Neuronal stem cell (in vitro differentiated cells): ENCODE measurements at places on chromosomes 1 and 21.
A peak's percentile ranks its signal among the peaks of the same experiment; 100 is the strongest.

DNA sequence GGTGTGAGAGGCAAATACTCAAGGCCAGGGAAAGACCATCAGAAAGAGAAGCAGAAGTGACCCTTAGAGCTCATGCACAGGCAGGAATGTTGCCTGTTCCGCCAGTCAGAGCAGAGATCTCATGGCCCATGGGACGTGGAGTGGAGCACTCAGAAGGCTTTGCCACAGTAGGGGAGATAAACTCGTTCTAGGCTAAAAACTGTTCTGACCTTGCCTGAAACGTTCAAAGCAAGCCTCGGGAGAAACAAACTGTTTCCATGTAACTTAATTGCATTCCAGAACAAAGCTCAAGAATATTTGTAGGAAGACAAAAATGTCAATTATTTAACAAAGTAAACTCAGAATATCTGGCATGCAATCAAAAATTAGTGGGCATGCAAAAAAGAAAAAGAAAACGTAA is 20.7 kb upstream of the SLC19A1 start:
- no peak for DNase-seq

DNA sequence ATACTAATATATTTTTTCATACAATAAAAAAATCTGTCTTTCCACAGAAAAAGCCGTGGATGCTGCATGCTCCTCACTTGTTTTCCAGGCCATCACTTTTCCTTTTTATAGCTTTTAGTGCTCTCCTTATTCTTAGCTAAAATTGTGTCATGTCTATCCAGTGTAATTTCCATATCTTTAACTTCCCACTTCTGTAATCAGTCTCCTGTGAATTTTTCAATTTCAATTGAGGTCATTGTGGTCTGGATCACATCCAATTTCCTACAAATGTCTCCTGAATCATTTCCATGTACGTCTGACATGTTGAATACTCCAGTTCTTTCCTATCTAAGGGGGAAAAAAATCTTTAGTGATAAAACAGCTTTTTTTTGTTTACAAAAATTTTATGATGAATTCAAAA is 838.2 kb upstream of the B3GALT2 start:
- DNase-seq, result no peak

DNA sequence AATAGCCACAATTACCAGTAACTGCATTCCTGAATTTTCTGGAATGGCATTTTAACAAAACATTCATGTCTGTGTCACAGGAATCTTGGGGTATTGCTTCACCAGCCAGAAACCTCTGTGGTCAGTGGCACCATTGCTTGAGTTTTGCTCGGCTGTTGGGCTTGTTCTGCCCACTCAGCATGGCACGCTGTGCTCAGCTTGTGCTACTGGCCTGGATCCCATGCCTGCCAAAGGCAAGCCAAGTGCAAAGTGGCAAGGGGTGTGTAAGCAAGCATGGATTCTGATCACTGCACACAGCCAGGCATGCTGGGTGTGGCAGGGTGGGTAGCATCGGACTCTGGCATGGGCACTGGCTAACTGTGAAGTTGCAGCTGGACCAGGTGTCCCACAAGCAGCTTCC is 1150.9 kb downstream of the MRPL39 start:
- DNase-seq, result no peak

DNA sequence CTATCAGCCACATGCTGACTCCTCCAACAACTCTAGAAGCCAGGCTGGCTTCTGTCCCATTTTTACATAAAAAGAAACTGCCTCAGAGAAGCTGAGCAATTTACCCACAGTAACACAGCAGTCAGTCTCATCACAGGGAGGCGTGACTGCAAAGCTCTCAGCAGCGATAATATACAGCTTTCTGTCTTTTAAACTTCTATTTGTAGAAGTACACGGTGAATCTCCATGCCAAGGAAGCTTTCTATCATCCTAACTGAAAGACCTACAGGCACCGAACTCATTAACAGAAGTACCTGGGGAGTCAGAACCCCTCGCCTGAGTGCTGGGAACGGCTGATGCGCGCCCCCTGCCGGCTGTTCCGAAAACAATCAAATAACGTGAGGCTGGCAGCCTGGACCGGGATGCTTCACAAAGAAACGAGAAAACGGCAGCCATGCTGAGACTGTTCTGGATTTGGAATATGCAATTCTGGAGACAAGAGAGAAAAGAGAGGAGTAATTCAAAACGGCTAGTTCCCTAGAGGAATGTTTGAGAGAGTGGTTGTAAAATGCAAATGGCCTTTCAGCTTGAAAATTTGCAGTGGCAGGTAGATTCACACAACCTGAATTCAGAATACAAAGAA is 43.5 kb upstream of the RAB4A start:
- DNase-seq, result peak; percentile 72

DNA sequence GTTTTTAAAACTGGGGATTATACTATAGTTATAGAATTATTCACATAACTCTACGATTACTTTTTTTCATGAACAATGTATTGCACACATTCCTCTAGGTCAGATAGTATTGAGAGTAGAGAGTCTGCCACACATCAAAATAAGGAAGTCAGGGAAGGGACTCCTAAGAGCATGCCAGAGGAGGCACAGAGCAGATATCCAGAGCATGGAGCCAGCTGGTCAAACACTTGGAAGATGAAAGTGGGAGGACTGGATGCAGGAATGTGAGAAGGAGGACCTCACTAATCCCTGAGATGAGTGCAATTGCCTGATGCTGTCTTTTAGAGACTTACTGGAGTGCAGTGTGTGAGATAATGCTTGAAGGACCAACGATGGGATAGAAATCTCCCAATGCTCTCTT is 9.6 kb upstream of the RFX5 start:
- no peak for DNase-seq

- DNase-seq, result no peak
Measured at GRCh38 chr1:234691567-234691966, 81.6 kb upstream of the IRF2BP2 start.

DNA sequence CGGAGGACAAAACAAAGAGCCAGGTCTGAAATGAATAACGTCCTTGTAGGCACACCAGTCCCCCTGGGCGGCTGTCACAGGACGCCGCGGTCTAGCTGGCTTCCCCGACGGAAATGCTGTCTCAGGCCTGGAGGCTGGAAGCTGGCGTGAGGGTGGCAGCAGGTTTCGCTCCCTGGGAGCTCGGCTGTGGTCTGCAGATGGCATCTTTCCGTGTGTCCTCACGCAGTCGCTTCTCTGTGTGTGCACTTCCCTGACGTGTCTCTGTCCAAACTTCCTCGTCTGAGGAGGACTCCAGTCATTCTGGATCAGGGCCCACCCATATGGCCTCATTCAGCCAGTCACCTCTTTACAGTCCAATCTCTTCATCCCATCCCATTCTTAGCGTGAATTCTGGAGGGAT is 14.2 kb downstream of the TNFRSF14 start:
- DNase-seq, result no peak

- no peak for DNase-seq
Measured at GRCh38 chr1:36763771-36764170, 270.5 kb downstream of the GRIK3 start.

DNA sequence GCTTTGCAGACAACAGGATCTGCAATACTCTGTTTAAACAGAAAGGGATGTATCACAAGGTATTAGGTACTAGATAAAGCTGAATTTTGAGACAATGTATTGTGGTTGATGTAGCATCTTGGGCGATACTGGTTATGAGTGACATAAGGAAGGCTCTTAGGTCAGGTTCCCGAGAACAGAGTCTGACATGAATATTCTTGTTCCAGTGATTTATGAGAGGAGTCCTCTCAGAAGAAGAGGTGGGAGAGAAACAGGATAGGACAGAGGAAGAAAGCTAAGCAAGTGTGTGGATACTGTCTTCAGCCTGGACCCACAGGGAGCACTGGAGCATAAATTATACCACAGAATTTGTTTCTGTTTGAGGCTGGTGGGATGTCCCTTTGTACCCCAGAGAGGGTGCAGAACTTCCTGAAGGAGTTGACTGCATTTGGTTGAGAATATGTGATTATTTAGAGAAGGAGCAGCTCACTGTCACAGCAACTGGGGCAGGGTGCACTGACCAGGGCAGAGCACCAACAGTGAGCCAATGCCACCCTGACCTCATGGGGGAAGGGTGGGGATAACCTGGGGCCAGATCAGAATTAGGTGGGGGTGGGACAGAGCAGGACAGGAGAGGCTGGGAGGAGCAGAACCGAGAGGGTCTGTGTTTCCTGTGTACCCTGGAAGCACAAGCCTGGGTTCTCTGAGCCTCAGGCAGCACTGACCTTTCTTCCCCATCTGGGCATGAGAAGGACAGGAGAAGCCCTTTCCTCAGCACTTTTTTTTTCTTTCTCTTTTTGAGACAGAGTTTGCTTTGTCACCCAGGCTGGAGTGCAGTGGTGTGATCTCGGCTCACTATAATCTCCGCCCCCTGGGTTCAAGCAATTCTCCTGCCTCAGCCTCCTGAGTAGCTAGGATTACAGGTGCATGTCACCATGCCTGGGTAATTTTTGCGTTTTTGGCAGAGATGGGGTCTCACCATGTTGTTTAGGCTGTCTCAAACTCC is 36.3 kb upstream of the SLC6A9 start:
- no peak for DNase-seq

DNA sequence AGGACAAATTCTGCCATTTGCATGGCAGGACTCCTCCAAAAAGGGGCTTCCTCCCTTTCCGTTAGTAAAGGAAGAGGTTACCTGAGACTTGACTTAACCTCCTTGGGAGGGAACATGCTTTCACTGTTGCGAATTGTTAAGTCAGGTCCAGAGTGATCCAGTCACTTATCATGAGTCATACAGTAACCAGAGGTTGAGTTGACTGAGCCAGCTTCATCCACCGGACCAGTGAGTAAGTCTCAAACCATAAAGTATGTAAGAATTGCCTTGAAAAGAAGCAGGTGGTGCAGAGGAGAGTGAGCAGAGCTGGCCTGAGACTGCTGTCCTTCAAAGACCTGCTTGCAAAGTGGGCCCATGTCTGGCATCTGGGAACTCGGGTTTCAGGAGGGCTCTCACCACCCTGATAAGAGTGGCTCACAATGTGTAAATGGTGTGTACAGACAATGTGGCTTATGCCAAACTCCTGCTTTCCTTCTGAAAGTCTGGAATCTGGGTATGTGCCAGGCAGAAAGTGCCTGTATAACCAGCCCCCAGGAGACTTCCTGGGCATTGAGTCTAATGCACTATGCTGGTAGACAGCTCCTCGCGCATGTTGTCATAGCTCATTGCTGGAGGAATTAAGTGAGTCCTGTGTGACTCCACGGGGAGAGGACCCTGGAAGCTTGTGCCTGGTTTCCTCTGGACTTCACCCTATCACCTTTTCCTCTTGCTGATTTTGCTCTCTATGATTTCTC is 84.3 kb upstream of the KLHDC7A start:
- no peak for DNase-seq

- DNase-seq, result no peak
Measured at GRCh38 chr21:34913811-34914210, 135.3 kb downstream of the RUNX1 start.

DNA sequence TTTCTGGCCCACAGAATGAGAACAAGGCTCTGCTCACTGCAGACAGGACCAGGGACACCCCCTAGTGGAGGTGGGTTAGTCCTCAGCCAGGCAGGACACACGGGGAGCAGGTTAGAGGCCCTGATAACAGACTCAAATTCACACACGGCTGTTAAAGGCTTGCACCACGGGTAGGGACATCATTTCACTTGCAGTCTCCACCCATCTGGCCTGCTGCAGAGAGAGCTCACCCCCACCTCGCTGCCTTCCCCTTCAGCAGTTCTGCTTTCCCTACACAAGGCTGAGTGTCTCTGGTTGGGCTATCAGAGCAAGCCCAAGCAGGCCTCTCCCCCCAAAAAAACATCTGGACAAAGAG is 20.6 kb downstream of the MEF2D start:
- DNase-seq, result no peak

- peak; percentile 12 for DNase-seq
Measured at GRCh38 chr1:192787914-192788585, 20.8 kb upstream of the RGS2 start.

DNA sequence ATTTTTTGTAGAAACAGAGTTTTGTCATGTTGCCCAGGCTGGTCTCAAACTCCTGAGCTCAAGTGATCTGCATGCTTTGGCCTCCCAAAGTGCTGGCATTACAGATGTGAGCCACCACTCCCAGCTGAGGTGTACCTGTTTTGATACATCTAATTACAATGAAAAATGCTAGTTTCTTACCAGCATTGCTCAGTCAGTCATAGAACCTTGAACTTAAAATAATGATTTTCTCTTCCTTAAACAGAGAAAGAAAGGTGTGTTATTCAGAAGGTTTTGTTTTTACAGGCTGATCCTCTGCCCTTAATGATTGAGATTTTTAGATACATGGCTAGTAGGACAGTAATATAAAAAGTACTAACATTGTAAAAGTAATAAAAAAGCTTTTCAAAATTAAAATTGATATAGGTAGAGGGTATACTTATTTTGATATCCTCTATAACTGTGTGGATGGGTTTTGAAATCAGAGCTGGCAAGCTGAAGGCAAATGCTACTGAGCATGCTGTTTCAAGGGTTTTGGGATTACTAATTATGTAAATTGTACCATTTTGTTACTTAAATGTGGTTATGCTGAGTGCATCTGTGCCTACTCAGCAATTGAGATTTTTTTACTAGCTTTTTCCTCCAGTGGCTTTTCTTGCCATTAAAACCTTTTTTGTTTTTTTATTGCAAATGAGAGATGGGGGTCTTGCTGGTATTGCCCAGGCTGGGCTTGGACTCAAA is 16.1 kb downstream of the PRRC2C start:
- DNase-seq, result no peak

DNA sequence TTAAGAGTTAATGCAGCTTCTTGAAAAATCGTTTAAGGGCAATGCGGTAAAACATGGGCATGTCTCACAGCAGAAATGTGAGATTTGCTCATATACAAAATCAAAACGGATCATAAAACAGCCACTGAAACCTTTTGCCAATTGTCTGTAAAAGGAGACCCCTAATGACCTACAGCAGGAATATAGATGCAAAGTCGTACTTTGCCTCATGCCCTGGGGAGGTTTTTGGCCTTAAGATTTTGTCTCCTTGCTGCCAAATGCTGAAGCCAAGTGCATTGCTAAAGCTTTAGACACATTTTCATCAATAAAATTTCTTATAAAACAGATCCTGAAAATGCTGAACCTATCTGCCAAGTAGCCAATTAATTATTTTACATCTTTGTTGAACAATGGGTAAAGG is 226.9 kb downstream of the TGFB2 start:
- no peak for DNase-seq

DNA sequence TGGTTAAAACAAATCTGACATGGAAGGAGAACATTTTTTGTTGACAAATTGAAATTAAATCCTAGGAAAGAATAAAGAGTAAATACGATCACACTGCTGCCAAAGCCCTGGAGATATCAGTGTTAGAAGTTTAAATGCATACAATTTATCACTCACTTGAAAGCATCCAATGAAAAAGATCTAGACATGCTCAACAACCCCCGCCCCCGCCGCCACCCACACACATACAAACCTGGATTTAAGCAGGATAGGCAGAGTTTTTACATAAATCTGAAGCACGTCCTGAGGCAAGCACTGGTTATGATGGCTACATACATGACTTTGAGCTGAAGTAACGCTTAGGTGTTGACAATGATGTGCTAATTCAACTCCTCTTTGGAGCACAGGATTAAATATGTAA is 58.5 kb downstream of the LYST start:
- no peak for DNase-seq

GRCh38 chr1:85461216-85461918 is 3.6 kb downstream of the DDAH1 start:
- no peak for DNase-seq

GRCh38 chr21:29583424-29583924 is 284.8 kb downstream of the BACH1 start:
- no peak for DNase-seq
